Activated naive CD4-positive, alpha-beta T cell treated with anti-CD3 and anti-CD28 coated beads, Interleukin-2, amount 10 ng/mL, durations not matched to agents 7 days and 5 days (primary cell): ENCODE measurements at places on chromosomes 6 and 20.

DNA sequence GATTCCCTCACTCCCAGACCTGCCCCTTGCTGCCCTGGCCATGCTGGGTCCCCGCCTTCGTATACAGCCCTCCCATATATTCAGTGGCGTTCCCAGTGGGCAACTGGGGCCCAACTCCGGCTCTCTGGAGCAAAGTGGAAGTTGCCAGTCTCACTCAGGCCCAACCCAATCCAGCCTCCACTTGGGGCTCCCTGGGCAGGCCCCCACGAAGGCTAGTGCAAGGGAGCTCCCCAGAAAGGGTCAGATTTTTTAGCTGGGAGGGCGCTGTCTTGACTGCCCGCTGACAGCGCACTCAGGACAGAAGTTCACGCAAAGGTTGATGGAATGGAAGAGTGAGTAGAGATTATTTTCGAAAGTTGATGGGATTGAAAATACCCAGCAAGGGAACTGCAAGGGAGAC lies 5.9 kb downstream of the TP53TG5 start:
- peak overlapping the region; percentile 19 for H3K4me3 ChIP-seq
- no peak overlapping the region for H3K27ac ChIP-seq
- peaks cover 22% of the 10 kb centered on the region for H3K36me3 ChIP-seq
- DNase-seq: peak; percentile 10

GRCh38 chr6:167330750-167331149 lies 5.9 kb downstream of the TTLL2 start:
- no peak overlapping the region for H3K4me3 ChIP-seq
- peaks cover 12% of the 10 kb centered on the region for H3K27me3 ChIP-seq
- no peaks in the 10 kb centered on the region for H3K4me1 ChIP-seq
- no peaks in the 10 kb centered on the region for H3K36me3 ChIP-seq
- no peak overlapping the region for H3K27ac ChIP-seq
- no peak for DNase-seq

- H3K4me3 ChIP-seq: no peak overlapping the region
- no peak for DNase-seq
- peaks cover 22% of the 10 kb centered on the region for H3K27me3 ChIP-seq
- H3K36me3 ChIP-seq: no peaks in the 10 kb centered on the region
- peak overlapping the region; percentile 39 for H3K27ac ChIP-seq
- H3K4me1 ChIP-seq: peaks cover 29% of the 10 kb centered on the region
These were observed 102.5 kb upstream of the BEND6 start for GRCh38 chr6:56852260-56853010.

GRCh38 chr20:61886721-61887595 lies 178.7 kb downstream of the TAF4 start:
- H3K36me3 ChIP-seq: no peaks in the 10 kb centered on the region
- H3K4me1 ChIP-seq: peaks cover 9% of the 10 kb centered on the region
- peaks cover 17% of the 10 kb centered on the region for H3K27me3 ChIP-seq
- DNase-seq: peak; percentile 56

DNA sequence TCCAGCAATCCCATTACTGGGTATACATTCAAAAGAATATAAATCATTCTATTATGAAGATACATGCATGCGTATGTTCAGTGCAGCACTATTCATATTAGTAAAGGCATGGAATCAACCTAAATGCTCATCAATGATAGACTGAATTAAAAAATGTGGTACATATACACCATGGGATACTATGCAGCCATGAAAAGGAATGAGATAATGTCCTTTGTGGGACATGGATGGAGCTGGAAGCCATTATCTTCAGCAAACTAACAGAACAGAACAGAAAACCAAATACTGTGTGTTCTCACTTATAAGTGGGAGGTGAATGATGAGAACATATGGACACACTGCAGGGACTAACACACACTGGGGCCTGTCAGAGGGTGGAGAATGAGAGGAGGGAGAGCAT lies 261.6 kb downstream of the GMDS start:
- no peaks in the 10 kb centered on the region for H3K4me1 ChIP-seq
- H3K27me3 ChIP-seq: no peaks in the 10 kb centered on the region
- no peak for DNase-seq

DNA sequence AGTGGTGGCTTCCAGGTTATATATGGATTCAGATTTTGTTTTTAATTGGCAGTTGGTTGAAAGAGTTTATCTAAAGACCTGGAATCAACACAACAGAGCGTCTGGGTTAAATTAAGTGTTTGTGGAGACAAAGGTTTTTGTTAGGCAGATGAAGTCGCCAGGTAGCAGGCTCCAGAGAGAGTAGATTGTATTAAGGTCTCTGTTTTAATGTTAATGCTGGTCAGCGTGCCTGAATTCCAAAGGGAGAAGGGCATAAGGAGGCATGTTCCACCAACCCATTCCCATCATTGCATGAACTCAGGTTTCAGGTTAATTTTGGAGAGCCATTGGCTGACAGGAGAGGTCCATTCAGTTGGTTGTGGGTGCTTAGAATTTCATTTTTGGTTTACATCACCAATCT lies 744.1 kb upstream of the GJE1 start:
- H3K4me3 ChIP-seq: no peak overlapping the region
- DNase-seq: no peak
- H3K27me3 ChIP-seq: no peaks in the 10 kb centered on the region
- no peak overlapping the region for H3K27ac ChIP-seq

DNA sequence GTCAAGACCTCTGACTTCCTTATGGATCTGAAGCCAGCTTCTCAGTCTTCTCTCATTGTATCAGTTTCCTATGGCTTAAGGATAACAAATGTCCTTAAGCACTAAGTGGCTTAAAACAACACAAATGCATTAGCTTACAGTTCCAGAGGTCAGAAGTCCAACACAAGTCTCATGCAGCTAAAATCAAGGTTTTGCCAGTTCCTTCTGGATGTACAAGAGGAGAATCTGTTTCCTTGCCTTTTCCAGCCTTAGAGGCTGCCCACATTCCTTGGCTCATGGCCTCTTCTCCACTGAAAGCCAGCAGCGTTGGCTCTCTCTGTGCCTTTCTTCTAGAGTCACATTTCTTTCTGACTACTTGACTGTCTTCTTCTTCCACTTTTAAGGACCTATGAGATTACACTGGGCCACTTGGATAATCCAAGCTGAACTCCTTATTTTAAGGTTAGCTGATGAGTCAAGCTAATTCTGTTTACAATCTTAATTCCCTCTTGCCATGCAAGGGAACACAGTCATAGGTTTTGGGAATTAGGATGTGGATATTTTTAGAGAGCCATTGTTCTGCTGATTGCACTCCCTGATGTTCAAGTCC lies 179.0 kb downstream of the BCAS1 start:
- H3K27me3 ChIP-seq: no peaks in the 10 kb centered on the region
- DNase-seq: no peak
- H3K36me3 ChIP-seq: no peaks in the 10 kb centered on the region
- no peak overlapping the region for H3K4me3 ChIP-seq
- peaks cover 45% of the 10 kb centered on the region for H3K4me1 ChIP-seq

DNA sequence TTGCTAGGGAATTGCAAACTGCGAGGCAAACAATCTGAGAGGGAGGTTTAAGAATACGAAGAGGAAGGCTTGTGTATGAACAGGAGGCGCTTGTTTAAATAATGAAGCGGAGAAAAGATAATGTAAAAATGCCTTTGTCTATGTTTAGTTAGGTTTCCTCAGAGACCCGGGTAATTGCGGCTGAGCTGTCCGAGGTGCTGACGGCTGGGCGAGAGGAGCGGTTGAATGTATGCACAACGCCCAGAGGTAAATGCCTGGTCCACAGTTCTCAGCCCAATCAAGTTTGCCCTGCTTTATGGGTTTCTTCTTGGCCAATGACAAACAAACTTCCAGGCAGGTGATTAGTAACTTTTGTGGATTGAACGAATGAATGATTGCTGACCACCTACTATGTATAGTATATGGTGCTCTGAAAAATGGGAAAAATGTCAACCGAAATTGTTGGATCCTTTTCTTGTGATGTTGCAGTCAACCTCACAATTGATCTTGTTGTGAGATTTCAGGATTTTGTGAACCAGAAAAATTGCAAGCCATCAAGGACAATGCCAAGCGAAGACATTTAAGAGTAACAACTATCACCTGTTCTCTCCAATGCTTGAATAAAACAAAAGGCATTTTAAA lies 38.3 kb upstream of the SLC32A1 start:
- no peaks in the 10 kb centered on the region for H3K36me3 ChIP-seq
- H3K4me3 ChIP-seq: no peak overlapping the region
- no peaks in the 10 kb centered on the region for H3K4me1 ChIP-seq
- H3K27me3 ChIP-seq: peaks cover 19% of the 10 kb centered on the region
- peak; percentile 75 for DNase-seq

GRCh38 chr6:105626295-105627158 lies 223.6 kb upstream of the PREP start:
- peaks cover 17% of the 10 kb centered on the region for H3K4me1 ChIP-seq
- no peak overlapping the region for H3K27ac ChIP-seq
- DNase-seq: no peak
- peaks cover 4% of the 10 kb centered on the region for H3K36me3 ChIP-seq

DNA sequence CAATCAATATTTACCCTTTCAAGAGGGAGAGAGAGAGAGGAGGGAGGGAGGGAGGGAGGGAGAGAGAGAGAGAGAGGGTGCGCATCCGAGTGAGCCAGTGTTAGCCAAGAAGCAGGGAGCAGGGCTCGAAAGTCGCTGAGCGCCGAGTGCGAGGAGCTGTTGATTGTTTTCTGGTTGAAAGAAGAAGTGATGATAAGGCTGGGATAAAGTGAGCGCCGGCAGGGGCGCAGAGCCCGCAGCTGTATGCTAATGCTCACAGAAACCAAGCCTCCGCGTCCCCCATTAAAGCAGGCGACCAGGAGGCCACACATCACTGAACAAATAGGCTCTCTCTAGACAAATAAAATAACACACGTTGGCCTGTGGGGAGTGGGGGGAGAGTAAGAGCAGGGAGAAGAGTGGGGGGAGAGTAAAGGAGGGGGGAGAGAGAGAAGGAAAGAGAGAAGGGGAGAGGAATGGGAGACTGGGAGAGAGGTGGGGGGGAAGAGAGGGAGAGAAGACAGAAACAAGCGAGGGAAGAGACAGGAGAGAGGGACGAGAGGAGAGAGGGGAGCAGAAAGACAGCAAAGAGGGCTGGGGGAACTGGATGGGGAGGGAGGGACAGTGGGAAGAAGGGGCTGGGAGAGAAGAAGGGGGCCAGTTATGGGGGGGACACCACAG lies 5.0 kb upstream of the INSM1 start:
- H3K36me3 ChIP-seq: peaks cover 2% of the 10 kb centered on the region
- H3K4me3 ChIP-seq: no peak overlapping the region
- DNase-seq: no peak
- H3K4me1 ChIP-seq: peaks cover 20% of the 10 kb centered on the region

DNA sequence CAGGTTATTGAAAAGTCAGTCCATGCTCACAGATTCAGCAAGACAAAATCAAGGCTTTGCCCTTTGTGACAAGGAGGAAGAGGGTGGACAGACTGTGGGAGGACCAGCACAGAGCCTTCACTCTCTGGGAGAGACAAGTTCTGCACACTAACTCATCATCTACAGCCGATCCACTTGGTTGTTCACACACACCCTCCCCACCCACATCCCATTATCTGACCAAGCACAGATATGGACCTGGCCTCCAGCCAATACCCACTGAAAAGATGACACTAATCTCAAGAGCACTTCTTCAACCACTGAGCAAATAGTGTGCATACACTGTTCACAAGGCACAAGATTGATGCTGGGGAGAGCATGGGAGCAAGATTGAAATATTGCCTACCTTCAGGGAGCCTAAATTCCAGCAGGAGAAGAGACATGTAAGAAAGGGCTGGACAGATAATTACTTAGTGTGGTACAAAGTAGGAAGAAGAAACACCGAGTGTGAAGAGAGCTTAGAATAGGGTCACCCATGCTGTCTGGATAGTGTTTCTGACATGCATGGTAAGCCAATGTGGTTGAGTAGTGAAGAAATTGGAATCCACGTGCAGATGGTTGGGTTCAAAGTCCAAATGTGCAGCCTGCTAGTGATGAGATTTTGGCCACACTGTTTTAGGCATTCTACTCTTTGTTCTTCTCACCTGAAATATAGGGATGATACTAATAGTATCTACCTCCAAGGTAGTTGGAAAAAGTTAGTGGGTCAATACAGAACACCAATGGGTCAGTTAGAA lies 21.7 kb upstream of the IL17A start:
- no peak overlapping the region for H3K27ac ChIP-seq
- no peaks in the 10 kb centered on the region for H3K36me3 ChIP-seq
- H3K27me3 ChIP-seq: peaks cover 15% of the 10 kb centered on the region
- peaks cover 3% of the 10 kb centered on the region for H3K4me1 ChIP-seq
- DNase-seq: no peak

GRCh38 chr6:149059557-149059956 lies 258.0 kb upstream of the TAB2 start:
- peaks cover 7% of the 10 kb centered on the region for H3K36me3 ChIP-seq
- peak overlapping the region; percentile 94 for H3K27ac ChIP-seq
- no peak overlapping the region for H3K4me3 ChIP-seq
- no peak for DNase-seq
- peaks cover 57% of the 10 kb centered on the region for H3K4me1 ChIP-seq
- no peaks in the 10 kb centered on the region for H3K27me3 ChIP-seq
